ENCODE measurements at places on chromosomes 4 and X.

GRCh38 chrX:77975755-77976154 is 6.3 kb upstream of the PGAM4 start:
- DNase-seq = no peak

- DNase-seq = no peak
These were observed 83.5 kb upstream of the GRPR start for GRCh38 chrX:16039834-16040233.

GRCh38 chrX:65644621-65645289 is 22.7 kb upstream of the MSN start:
- DNase-seq = no peak

- no peak for DNase-seq
These were observed 28.8 kb downstream of the MSL3 start for GRCh38 chrX:11786862-11787261.

GRCh38 chr4:155759372-155760252 is 791 bp downstream of the GUCY1B1 start:
- DNase-seq = peak; percentile 72

GRCh38 chr4:23873717-23874535 is 15.9 kb downstream of the PPARGC1A start:
- no peak for DNase-seq

- DNase-seq = no peak
These were observed 3.8 kb downstream of the TIMM17B start for GRCh38 chrX:48893556-48894348.

- no peak for DNase-seq
These were observed 15.9 kb upstream of the UBE2D3 start for GRCh38 chr4:102843273-102843672.

DNA sequence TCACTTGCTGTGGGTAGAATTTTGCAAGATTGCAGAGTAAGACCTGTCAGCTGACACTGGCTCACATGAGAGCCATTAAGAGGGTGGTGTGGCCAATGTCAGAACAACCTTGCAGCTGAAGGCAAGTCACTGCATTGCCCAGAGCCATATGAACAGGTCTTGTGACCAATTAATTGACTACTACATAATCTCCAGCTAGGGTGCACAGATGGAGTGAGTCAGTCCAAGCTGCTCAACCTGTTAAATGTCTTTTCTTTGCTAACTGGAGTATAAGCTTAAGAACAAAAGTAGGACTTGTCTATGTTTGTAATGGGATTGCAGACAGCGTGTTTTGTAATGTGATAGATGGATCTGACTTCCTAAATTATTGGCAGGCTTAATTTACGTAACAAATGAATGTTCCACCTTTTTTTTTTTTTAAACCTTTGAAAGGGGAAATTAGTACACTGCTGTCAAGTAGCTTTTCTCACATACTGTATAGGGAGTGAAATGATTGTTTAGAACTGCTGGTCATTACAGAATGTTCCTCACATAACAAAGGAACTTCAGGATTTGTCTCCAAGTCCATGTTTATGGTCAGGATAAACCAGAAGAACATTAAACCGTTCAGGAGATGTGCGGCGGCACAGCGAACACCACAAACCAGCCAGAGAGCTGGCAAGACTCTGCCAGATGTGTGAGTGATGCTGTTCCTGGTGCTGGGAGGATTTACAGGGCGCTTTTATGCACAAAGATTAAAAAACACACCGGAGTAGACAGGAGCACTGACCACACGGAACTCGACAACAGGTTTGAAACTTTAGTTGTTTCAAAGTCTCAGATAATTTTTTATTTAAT is 37.0 kb downstream of the FNIP2 start:
- DNase-seq = no peak

DNA sequence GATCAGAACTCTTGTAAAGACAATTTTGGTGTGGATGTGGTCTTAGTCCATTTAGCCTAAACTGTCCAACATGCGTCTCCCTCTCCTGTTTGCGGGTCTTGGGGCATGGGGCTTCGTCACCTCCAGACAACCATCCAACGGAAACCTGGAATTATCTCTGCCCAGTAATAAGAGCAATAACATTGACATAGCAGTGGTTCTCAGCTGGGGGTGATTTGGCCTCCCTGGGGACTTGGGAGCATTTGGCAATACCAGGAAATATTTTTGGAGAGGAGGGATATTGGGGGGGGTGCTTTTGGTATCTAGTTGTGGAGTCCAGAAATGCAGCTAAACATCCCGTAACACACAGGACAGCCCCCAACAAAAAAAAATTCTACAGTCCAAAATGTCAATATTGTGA is 47.2 kb downstream of the SEL1L3 start:
- DNase-seq = no peak

- DNase-seq = no peak
These were observed 544.0 kb upstream of the AMOT start for GRCh38 chrX:113384628-113385027.

DNA sequence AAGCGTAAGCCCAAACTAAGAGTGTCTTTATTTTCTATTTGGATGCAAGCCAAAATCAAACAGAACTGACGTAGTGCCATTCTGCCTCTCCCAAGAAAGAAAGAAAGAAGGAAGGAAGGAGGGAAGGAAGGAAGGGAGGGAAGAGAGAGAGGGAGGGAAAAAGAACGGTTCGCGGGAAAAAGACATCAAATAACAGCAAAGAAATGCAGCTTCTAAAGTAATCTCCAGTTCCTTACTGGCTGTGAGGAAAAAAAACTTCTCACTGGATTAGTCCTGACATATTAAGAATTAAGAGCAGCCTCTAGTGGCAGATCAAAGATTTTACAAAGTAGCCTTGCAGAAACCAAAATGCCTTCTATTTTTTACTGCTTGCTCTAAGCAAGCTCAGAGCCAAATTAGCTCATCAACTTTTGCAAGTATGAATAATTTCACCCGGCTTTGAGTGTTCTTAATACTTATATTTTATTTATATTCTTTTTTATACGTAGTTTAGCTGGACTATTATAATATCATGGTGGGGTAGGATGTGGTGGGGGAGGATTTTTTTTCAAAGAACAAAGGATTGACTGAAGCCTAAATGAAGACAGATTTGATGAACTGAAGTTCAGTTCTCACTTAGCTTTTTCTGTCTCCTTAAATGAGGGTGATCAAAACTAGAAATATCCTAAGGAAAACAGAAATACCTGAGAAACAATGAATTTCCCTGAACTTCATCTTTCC is 36.6 kb downstream of the PITX2 start:
- DNase-seq = no peak

DNA sequence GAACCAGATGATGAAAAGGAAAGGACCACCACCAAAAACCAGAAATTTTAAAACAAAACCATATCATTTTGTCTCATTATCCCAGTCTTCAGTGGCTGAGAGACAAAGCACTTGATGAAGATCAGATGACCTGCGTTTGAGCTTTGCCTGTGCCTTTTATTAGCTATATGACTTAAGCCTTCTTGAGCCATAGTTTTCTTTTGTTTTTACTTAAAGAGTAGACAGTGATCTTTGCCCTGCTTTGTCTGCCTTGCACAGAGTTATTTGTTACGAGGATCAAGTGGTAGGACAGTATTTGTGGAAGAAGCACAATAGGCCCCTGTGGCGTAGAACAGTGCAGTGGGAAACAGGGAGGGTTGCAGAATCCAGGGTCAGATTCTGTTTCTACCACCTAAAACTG is 89.9 kb downstream of the SLC10A6 start:
- no peak for DNase-seq

- DNase-seq = peak; percentile 90
These were observed 47.5 kb downstream of the CLDN34 start for GRCh38 chrX:10014462-10015354.

DNA sequence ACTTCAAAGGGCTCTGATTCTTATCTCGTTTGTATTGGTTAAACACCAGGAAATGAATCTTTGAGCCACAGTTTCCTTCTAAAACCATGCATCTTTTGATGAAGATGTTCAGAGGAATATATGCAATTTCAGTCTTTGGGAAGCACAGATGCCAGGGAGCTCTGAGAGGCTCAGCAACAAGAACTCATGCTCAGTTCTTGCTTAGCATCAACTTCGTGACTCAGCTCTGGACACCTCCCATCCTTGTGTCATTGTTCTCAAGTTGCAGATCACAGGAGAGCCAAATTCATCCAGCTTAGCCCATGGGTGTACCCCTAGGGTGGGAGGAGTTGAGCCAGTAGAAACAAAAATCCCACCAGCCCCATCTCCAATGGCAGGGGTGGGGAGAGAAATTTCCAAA is 219.6 kb upstream of the MAOA start:
- no peak for DNase-seq

DNA sequence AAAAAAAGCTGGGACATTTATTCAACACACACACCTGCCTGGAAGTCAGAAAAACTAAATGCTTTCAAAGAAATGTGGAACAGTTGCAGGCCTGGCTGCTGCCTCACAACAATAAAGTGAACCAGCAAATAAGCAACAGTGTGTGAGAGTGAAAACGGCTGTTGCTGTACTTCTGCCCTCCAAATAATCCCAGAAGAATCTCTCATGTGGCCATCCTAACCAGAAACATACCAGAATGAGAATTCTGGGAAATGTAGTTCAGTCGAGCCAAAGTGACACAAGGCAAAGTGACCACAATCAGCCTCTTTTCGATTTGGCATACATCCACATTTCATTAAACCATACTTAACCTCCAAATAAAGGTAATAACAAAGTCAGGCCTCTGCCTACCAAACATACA is 204.5 kb downstream of the SLC7A11 start:
- DNase-seq = no peak

GRCh38 chr4:139455126-139455538 is 1.2 kb downstream of the RAB33B start:
- no peak for DNase-seq

DNA sequence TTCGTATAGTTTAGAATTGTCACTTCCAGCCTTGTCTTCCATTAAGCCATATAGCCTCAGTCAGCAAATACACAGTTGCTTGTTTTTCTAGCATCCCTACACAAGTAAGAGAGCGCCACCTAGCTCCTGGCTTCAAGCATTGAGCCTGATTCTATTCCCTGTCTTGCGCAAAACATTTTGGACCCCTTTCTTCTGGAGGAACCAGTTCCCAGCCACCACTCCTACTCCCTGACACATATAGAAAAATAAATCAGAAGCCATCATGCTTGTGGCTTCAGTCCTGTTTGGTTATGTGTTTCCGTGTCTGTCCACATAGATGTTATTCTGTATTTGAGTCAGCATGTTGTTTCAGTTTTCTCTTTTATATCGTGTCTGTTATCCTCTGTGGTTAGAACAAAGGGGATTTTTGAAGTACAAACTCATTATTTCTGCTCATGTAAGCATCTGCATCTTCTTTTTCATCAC is 59.9 kb downstream of the GK start:
- DNase-seq = peak; percentile 79

DNA sequence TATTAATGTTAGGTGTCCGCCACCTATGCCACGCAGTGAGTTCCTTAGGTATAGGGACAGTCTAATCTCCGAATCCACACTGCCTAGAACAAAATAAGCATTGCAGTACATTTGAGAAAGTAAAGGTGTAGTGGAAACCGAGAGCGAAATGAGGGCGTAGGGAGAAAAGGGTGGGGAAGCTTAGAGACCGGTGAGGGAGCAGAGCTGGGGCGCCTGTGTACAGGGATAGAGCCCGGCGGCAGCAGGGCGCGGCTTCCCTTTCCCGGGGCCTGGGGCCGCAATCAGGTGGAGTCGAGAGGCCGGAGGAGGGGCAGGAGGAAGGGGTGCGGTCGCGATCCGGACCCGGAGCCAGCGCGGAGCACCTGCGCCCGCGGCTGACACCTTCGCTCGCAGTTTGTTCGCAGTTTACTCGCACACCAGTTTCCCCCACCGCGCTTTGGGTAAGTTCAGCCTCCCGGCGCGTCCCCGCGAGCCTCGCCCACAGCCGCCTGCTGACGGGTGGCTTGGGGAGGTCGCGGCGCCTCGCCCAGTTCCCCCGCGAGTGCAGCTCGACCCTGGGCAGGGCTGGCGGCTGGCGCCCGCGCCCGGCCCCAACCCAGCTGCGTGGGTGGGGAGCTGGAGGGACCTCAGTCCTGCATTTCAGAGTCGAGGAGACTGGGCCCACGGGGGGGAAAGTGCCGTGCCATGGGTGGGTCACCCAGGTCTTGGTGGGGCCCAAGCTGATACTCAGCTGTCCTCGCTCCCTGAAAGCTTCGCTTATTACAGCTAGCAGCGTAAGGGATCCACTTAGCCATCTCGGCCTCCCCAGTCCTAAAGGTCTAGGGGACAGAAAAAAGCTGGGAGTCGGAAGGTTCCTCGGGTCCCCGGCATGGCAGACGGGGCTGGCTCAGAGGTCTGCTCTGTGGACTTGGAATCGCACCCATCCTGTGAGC is at the start of gene ANXA3:
Gene ANXA3, plus strand, starts transcription at position 351 of the 932 bp plus-strand sequence. CDS start 2,704 bp downstream, outside the sequence.
- DNase-seq = peak; percentile 91

DNA sequence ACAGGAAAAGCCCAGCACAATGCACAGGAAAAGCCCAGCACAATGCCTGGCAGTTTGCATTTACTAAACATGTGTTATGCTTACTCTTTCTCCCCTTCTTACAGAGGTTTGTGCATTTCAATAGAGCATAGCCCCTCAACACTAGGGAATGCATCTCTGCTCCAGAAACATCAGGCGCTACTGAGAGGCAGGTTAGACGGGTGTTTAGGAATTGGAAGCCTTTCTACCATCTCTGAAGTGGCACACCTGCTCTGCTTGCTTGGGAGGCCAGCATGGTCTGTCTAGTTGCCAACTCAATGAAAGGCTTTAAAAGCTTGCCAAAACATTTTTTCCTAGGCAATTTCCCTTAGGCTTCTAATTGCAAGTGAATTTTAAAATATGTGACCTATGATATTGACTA is 55.7 kb downstream of the GRID2 start:
- no peak for DNase-seq

DNA sequence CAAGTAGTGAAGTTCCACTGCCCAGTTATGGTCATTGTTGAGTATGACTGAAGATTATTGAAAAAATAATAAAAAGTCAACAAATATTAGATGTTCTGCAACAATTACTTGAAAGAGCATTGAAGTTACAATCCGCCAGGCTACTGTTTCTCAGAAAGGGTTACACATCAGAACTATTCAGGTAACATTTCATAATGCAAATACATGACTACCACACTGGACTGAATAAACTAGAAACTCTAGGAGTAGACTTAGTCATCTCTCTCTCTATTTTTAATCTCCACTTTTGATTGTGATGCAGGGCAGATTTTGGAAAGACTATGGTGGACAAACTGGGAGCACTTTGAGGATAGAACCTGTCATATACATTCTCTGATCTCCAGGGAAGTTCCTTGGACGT is 748.2 kb upstream of the ATOH1 start:
- DNase-seq = no peak
